ENCODE measurements at places on chromosomes 16 and 17.

DNA sequence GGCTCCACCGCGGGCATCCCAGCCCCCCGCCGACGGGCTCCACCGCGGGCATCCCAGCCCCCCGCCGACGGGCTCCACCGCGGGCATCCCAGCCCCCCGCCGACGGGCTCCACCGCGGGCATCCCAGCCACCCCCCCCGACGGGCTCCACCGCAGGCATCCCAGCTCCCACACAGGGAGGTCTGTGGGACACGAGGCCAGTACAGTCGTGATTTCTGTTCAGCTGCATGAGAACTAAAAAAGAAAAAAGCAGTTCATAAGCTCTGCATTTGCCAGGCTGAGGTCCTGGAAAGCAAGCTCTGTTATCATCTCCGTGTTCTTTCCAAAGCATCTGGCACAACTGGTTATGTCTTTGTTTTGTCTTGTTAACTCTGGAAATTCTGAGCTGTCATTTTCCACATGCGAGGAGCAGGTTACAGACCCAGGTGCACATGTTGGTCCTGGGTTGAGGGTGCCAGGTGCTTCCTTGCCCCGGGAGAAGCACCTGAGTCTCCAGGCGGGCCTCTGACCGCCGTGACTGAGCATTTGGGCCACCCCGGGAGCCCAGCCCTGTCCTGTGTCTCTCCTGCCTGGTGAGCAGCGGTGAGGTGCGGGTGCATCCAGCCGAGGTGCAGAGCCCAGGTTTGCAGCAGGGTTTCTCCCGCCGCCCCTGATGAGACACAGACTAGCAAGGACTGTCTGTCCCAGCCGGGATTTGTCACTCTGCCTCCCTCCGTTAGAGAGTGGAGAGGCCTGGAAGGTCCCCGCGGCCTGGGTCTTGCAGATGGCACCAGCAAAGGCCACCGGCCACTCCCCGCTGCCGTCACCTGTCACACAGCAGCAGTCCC lies 9.9 kb upstream of the WFIKKN1 start:
- DNase-seq, result peak; percentile 70

GRCh38 chr17:7323731-7324437 lies 5.3 kb downstream of the NEURL4 start:
- DNase-seq, result peak; percentile 98

- DNase-seq, result peak; percentile 58
Observed at GRCh38 chr17:79562192-79562930, 48.5 kb downstream of the RBFOX3 start.

DNA sequence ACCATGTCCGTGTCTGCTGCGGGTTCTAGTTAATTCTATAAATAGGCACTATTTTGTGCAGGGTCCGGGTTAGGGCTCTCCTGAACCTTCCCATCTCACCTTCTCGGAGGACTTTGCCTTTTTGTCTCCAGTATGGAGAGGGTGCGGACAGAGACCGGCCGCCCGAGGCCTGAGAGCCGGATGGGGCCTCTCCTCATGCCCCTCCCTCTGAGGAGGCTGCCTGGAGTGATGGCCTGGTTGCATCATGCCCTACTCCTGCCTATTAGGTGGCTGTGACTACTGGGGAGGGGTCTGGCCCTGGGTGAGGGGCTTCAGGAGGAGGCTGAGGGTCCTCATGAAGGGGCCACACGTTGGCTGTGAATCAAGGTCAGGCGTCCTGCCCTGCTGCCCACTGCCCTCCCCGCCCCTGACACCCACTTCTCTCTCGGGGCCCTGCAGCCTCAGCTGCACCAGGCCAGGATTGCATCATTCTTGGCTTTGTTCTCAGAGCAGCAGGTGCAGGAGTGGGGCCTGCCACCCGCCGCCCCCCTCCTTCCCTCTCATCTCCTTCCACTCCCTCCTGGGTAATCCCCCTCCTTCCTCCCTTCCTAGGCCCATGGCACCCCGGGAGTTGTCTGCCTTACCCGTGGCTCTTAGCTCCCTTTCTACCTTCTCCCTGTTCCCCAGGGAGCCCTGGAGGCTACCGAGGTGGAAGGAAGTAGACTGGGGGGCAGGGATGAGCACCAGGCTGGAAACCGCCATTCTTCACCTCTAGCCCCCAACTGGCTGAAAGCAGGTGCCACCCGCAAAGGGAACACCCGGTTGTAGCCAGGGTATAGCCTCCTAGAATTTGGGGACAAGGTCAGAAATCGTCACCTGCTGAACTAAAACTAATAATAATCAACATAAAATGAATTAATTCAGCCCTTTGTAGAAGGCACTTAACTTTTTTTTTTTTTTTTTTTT lies 12.7 kb upstream of the ARHGAP23 start:
- DNase-seq, result peak; percentile 90

- no peak for DNase-seq
Observed at GRCh38 chr17:29883497-29883896, 46.5 kb downstream of the SSH2 start.

DNA sequence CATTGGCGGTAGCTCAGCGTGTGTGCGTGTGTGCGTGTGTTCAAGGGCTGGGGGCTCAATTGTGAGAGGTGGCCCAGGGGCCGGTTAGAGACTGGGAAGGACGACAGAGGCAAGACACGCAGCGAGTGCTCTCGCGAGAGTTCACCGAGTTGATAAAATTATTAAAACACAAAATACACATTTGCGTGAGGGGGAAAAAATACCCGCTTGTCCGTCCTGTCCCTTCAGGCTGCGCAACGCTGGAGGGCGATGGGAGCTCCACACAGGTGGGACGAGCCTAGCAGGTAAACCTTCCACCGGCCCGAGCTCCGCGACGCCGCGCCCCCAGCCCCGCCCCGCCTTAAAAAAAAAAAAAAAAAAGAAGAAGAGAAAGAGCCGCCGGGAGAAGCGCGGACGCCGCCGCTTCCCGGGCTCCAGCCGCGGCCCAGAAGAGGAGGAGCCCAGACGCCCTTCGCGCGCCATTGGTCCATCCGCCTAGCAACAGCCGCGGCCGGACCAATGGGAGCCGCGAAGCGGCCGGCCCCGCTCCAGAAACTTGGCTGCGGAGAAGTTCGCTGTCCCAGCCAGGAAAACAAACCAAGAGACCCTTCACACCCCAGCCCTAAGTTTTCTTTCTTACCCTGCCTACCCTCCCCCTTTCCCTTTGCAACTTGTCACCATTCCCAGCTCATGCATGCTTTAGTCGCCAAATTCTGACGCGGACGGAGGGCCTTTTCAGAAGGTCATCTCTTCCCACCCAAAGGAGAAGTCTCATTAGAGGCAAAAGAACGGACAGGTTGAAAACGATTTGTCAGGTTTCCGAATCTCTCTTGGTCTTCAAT lies 169.9 kb upstream of the MAF start:
- DNase-seq, result peak; percentile 94

- DNase-seq, result peak; percentile 59
Observed at GRCh38 chr17:33674685-33675084, 381.6 kb upstream of the ASIC2 start.

GRCh38 chr16:17377360-17378324 lies 93.1 kb downstream of the XYLT1 start:
- no peak for DNase-seq

GRCh38 chr17:75010683-75011400 lies 1.6 kb upstream of the MRPL58 start:
- DNase-seq, result peak; percentile 65

- DNase-seq, result peak; percentile 60
Observed at GRCh38 chr16:9139965-9140364, 48.5 kb downstream of the HAPSTR1 start.

DNA sequence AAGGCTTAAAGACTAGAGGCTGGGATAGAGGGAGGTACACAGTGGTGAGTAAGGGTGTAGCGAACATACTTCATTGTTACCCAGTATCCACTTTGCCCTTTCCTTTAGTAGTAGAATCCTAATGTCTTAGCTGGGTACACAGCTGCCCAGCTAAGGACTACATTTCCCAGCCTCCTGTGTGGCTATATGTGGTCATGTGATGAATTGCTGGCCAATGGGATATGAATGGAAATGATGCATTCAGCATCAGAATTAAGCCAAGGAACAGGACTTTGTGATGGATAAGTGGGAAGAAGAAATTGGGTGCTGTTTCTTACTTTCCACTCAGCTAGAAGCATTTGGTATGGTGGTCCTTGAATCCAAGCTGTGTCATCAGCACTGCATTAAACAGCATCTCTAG lies 55.9 kb downstream of the FOXL1 start:
- peak; percentile 53 for DNase-seq

- DNase-seq, result no peak
Observed at GRCh38 chr17:69062860-69063581, 2.3 kb upstream of the ABCA9 start.

DNA sequence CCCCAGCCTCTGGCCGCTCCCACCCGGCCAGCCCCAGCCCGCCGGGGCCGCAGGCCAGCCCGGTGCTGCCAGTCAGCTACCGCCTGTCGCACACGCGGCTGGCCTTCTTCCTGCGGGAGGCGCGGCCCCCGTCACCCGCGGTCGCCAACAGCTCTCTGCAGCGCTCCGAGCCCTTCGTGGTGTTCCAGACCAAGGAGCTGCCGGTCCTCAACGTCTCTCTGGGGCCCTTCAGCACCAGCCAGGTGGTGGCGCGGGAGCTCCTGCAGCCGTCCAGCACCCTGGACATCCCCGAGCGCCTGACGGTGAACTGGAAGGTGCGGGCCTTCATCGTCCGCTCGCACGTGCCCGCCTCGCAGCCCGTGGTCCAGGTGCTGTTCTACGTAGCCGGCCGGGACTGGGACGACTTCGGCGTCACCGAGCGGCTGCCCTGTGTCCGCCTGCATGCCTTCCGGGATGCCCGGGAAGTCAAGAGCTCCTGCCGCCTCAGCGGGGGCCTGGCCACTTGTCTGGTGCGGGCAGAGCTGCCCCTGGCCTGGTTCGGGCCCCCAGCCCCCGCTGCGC lies 46.8 kb downstream of the TMEM132E start:
- peak; percentile 72 for DNase-seq

DNA sequence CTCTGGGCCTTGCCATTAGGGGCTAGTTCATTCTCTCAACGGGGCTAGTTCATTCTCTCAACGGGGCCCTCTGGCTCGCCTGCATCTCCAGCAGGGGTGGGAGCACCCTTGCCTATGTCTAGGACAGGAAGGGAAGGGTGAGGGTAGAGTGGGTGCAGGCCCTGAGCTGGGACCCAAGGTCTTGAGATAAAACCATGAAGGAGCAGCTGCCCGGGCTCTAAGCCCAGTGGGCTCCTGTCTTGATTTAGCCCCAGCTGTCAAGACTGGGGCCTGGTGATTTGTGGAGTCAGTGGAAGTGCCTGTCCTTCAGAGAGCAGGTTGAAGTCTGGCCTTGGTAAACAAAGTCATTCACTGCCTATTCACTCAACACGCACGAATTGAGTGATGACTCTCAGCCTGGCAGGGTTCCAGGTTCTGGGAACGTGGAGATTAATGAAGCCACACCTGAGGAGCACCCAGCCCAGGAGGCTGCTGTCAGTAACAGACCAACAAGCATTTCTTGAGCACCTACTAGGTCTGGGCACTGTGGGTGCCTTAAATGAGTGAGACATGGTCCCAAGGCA lies 35.4 kb downstream of the WNT3 start:
- DNase-seq, result no peak

- no peak for DNase-seq
Observed at GRCh38 chr17:55152236-55152635, 112.5 kb upstream of the HLF start.

DNA sequence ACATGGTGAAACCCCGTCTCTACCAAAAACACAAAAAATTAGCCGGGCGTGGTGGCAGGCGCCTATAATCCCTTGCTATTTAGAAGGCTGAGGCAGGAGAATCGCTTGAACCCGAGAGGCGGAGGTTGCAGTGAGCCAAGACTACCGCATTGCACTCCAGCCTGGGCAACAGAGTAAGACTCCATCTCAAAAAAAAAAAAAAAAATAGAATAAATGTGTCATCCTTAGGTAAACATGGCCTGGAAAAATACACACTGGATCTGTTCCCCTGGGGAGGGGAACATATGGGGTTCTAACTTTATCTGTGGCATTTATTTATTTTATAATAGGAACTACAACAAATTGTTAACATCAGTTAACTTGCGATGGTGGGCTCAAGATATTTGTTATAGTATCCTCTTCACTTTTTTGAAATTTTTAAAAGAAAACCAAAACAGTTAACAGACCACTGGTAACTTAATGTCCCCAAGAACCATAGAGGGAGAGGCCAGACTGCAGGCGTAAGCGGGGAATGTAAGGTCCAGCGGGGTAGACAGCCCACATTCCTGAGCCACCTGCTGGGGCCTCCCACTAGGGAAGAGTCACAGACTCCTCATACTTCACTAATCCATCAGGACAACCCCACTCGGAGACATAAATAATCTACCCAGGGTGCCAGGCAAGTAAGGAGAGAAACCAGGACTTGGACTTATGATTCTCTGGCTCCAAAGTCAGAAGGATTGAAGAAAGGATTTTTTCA lies 12.5 kb upstream of the TXNDC11 start:
- DNase-seq, result no peak

DNA sequence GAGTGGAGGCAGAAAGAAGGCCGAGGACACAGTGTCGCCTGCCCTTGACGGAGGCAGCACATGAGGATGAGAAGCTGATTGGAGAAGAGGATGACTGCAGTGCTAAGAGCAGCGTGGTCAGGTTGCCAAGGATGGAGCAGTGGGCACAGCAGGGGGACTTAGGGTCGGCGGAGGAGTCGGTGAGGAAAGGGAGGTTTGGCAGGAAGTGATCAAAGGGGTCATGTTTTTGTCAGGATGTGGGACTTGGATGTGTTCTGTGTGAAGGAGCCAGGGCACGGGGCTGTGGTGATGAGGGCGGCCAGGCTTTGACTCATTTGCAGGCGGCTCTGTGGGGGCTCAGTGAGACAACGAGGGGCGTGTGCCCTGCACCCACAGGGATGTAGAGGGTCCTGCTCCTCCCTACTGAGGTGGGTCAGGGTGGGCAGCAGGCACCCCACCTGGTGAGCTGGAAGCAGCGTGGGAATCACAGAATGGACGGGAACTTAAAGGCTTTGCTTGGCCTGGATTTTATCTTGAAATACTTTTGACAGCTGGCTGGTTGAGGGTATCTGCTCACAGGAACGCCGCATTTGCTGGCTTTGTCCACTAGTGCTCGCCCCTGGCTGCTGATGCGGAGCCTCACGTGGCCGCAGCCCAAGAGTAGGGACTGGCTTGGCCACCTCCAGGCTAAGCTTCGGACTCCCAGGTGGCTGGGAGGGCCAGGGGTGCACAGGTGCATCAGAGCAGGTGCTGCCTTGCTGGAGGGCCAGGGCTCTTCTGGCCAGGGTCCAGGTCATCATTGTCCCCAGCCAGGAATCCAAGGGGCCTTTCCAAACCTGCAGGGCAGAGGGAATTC lies 6.0 kb downstream of the MPG start:
- no peak for DNase-seq
